ENCODE measurements at places on chromosomes 6 and 20.

DNA sequence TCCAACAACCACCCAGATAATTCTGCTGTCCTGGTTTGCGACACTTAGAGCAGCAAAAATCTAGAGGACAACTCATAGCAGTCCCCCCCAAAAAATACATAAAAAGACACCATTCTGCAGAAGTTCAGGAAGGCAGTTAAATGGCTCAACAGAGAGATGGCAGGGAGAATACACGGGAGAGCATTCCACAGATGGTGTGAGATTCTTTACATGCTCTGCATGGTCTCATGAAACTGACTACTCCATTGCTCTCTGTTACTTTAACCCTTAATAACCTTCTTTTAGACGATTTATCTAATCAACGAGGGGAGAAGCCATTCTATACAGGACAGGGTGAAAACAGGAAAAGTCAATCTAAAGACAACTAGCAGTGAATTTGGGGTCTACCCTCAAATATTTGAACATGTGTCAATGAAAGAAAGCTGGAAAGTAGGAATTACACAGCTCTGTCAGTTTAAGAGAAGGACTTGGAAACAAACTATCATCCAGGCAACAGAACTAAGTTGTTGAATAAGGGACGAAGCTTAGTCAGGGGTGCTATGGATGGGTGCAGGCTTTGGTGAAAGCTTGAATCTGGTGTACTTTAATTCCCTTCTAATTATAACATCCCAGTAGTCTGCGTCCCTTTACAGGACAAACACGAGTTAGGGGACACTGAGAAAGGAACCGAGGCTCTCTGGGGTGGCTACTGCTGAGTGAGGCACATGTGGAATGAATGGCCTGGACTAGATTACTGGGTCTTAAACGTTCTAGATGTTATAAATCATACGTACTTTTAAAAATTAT lies 5.1 kb downstream of the PERP start:
- no peak for DNase-seq

DNA sequence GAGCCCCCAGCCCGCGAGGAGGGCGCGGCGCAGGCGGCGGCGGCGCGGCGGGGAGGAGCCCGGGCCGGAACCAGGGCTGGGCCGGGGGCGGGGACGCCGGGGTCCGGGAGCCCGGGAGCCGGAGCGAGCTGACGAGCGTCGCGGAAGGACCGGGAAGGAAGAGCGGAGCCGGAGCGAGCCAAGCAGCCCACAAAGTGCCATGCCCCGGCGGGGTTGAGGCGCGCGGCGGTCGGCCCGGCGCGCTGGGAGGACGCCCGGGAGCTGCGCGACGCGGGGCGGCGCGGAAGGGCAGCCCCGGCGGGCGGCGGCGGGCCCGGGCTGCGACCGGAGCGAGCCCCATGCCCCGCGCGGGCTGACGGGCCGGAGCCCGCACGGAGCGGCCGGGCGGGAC lies 289 bp downstream of the FOXP4 start:
- peak; percentile 24 for DNase-seq

DNA sequence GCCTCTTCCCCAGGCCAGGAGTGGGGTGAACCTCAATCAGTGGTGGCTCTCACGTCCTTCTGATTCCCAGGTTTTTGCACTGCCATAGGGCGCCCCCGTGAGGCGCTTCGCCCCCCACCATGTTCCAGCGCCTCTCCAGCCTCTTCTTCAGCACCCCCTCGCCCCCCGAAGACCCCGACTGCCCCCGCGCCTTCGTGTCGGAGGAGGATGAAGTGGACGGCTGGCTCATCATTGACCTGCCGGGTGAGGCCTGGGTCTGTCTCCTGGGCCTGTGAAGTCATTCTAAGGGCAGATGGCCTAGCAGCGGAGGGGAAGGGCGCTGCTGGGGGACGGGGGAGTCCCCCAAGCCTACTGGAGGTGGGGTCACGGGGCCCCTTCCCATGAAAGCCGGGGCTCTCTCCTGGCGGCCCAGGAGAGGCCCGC lies 4.5 kb downstream of the TP53INP2 start:
- DNase-seq, result peak; percentile 61

GRCh38 chr20:18403269-18403668 lies 63.6 kb downstream of the DZANK1 start:
- no peak for DNase-seq

DNA sequence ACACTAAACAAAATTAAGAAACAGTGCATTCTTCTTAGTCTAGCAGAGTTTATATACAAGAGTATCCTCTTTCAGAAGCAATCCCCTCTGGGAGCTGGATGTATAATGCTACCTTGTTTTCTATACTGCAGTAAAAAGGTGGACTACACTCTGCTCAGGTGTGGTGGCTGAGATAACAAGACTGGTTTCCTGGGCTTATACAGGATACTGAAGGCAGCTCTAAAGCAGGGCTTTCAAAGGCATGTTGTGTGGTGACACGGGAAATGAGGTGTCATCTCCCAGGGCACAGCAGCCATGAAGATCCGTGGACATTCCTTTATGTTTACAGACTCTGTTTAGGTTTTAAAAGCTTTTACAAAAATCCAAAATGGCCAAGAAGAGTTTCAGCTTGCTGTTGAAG lies 136.7 kb downstream of the MAP3K4 start:
- DNase-seq, result no peak

DNA sequence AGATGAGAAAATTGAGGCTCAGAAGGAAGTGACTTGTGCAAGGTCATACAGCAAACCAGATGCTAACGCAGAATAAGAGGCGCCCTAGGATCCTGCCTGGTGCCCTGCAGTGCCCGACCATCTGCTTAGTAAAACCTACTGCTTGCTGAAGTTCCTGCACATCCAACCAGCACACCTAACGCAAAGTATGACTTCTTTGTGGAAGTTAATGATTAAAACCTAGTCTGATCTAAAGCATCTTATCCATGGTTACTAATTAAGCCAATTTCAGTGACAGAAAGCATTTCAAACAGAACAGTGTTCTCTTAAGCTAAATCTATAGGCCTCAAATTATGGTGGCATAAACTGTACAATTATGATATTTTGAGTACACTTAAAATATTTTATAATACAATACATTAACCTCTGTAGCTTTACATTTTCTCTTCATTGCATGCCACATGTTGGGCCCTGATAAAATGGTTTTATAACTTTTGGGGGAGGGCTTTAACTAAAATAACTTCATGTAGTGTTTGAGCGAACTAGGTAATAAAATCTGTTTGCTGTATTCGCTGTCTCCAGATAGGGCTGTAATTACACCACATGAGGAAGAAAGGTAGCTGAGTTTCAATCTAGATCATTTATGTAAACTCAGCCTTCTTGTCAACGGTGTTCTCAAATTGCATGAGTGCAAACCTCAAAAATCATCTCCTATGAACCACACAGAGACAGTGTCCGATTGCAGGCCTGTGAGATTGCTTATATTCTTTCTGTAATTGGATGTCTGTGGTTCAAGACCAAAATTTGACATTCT lies 37.5 kb upstream of the BEND3 start:
- DNase-seq, result no peak

DNA sequence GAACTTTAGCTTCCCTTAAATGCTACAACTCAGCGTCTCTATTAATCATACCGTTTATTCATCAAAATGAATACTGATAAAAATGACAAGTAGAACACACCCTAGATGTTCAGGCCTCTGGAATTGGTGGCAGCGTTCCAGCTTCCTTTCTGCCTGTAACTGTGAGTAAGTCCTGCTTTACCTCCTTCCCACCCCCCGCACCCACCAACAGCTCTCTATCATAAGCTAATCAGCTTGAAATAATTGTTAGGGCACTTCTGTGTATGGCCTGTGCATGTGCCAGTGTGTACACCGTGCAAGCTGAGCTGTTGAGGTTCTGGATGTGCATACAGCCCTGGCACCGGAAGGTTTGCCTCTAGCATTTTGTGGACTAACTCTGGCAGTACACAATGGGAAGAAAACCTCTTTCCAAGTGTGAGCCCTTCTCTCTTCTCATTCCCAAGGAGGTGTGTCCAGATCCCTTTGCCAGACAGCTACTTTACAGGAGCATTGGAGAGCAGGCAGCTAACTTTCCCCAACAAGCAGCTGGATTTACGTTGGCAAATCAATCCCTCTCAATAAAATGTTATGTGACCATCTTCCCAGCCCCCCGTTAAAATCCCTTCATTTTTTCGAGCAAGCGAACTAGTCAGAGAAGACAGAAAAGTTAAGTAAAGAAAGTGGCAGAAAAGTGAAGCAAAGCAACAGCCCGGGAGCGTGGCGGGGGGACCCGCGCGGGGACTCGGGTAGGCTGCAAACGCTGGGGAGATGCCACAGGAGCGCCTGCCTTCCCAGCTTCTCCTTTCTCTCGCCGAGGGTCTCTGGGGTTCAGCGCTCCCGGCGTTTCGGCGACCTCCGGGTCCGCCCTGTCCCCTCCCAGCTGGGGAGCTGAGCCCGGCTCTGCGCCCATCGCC lies 803 bp upstream of the ADGRG6 start:
- no peak for DNase-seq

- DNase-seq, result no peak
Measured at GRCh38 chr20:32804817-32805216, 14.9 kb upstream of the MAPRE1 start.

DNA sequence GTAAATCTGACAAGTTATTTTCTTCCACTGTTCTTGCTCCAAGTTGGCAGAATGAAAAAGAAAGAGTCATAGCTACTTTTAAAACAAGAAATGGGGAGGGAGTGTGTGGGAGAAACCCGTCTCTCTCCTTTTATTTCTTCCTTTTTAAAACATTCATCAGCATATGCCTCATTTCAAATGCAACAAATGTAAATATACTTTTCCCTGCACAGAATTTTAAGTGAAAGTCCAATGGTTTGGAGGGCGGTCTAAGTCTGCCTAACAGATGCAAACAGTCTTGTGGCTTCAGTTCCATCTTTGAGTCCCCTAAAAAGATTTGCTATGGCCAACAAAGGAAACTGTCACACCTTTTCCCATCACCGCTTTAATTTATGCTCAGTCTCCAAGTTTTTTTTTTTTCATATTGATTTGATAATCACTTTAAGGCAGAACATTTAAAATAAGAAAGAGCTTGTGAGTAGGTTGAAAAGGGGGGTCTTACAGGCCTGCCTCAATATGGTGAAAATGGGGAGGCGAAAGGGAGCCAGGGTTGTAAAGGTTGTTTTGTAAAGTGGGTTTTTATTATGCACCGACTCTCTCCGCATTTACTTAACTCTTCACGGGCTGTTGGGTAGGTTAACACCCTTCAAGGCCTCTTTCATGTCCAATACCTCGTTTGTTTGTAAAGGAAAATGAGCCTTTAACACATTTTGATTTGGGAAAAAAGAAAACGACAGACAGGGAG lies 4.6 kb downstream of the TFAP2D start:
- DNase-seq, result no peak

DNA sequence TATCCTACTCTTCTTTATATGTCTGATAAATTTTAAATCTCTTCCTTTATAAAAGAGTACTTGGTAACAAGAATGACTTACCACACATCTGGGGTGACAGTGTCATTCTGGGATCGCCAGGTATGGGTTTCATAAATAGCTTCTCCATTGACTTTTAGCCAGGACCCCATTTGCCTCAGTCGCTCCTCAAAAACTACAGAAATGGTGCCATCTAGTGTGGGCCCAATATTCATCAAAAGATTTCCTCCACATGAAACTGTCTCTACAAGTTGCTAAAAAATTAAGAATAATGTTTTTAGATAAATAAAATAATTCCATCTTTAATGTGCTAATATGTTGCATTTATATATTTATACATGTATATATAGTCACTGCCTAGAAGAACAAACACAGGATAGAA lies 9.7 kb downstream of the FUCA2 start:
- DNase-seq, result no peak

- DNase-seq, result no peak
Measured at GRCh38 chr6:32991972-32992371, 17.4 kb downstream of the HLA-DOA start.

- DNase-seq, result no peak
Measured at GRCh38 chr6:165767228-165767627, 104.2 kb upstream of the PDE10A start.

GRCh38 chr20:24314053-24314452 lies 155.4 kb upstream of the SYNDIG1 start:
- DNase-seq, result no peak

GRCh38 chr20:34155836-34156235 lies 43.8 kb upstream of the EIF2S2 start:
- DNase-seq, result no peak

- DNase-seq, result no peak
Measured at GRCh38 chr6:54094786-54095185, 16.5 kb upstream of the MLIP start.

GRCh38 chr6:139611327-139612134 lies 237.1 kb upstream of the CITED2 start:
- DNase-seq, result no peak

- no peak for DNase-seq
Measured at GRCh38 chr20:8389381-8390036, 257.4 kb downstream of the PLCB1 start.

DNA sequence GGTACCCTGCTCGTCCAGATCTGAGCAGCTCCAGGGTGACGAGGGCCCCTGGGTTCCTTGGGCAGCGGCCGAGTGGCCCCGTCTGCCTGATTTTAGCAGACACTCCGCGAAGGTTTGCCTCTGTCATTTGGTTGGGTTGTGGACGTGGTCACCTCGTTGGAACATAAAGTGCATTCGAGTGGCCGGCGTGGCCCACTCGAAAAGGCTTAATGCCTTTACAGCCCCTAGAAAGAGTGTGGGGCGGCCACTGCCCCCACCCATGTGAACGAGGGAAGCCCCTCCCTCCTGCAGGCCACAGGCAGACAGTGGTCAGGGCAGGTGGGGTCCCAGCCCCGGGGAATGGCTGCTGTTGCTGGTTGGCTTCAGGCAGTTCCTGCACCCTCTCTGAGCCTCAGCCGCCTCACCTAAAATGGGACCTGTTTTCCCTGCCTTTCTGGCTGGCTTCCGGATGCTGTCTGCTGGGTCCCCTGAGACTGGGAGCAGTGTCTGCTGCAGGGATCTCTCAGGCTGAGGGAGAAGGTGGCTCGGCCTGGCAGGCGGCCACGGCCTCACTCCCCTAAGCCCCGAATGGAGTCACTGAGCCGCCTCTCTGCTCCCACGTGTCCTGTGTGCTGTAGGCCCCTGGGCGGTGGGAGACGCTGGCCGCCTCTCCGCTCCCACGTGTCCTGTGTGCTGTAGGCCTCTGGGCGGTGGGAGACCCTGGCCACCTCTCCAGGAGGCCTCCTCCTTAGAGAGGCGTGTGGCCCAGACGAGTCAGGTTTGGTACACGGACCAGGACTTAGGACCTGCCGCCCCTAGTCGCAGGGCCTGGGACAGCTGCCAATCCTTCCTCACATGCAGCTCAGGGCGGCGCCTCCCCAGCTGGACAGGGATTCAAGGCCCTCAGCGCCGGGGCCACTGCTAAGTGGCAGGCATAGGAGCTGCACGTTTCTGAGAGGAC lies 233.0 kb downstream of the ERMARD start:
- no peak for DNase-seq
